ENCODE measurements at places on chromosomes 7 and 10.

DNA sequence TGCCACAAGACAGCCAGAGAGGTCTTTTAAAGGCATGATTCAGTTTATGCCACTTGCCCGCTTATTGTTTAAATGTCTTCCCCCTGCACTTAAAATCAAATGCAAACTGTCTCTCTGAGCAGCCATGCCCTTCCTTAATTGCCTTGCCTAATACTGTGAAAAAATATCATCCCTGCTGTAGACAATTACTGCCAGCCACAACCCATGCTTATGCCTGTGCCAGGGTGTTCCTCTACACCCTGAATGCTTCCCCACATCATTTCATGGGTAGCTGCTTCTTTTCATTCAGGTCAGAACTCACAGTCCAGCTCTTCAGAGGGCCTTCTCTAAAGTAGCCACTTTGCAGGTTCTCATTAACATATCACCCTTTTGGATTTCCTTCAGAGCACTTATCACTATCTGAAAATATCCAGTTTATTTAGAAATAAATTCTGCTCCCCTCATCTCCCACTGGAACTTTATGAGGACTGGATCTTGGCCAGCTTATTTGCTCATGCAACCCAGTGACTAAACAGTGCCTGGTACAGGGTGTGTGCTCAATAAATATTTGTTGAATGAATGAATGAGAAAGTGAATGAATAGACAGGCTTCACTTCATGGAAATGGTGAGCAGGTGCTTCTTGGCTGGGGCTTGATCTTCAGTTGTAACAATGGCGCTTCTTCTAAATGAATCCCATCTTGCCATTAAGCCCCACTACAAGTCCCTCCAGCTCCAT, 162.4 kb upstream of the MDFIC start:
- peak; percentile 40 for DNase-seq

DNA sequence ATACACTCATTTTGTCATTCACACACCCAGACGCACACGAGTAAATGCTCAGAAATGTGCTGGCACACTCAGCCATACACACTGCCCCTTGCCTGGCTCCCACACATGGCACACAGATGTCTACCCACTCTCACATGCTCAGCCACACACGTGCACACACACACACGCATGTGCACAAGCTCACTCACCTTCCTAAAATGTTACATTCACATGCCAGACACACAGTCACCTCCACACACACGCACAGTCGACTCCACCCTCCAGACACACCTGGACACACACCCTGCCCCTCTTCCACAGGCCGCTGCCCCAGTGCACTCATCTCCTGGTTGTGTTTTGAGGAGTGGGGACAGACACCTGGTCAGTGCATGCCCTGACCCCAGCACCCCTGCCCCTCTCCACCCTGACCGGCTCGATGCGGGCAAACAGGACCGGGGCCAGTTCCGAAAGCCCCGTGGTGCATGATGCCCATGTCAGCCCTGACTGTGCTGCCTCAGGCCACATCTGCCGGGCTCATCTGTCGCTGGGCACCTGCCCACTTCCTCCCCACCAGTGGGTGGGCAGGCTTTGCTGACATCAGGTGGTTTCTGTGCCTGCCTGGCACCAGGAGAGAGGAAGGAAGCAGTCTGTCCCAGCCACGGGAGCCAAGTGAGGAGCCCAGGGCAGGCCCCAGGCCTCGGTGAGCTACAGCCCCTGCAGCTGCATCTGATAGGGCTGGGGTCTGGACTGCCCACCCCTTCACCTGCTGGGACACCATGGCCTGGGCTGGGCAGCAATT, 84.9 kb upstream of the ZNF716 start:
- DNase-seq = no peak

- DNase-seq = no peak
These were observed 31.9 kb downstream of the PAPSS2 start for GRCh38 chr10:87691506-87692070.

DNA sequence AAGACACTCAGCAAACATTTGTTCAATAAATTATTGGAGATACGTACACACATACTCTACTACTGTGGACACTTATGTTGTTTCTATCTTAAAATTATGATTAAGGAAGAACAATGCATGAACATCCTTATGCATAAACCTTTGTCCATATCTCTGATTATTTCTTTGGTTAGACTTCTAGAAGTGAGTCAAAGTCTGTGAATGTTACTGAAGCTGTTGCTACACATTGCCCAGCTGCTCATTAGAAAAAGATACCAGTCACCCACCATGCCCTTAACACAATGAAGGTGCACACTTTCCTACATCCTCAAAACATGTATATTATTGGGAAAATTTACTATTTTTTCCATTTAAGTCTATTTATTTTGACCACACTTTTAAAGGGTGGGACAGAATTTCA, 1.4 kb upstream of the CLRN3 start:
- no peak for DNase-seq

- DNase-seq = no peak
These were observed 525.6 kb downstream of the PTPRN2 start for GRCh38 chr7:158061884-158062656.

- no peak for DNase-seq
These were observed 82.1 kb upstream of the PDGFA start for GRCh38 chr7:601595-602340.

DNA sequence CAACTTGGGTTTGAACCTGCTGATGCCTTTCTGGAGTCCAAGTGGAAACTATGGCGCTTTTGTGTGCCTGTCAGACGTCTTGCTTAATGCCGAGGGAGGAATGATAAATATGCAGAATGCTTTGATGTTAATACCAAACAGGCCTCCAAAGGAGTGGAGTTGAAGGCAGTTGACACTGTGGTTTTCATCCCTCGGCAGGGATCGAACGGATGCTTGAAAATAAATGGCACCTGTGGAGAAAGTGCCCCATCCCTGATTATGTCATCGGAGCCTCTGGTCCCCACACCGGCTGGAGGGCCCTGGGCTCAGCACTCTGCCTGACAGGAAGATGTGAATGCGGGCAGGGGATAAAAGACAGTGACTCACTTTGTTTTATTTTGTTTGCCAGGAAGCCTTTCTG, 148.7 kb upstream of the GPR26 start:
- DNase-seq = no peak

- no peak for DNase-seq
These were observed 17.5 kb upstream of the KIF20B start for GRCh38 chr10:89683883-89684282.

GRCh38 chr10:61304746-61305145, 148.4 kb downstream of the TMEM26 start:
- no peak for DNase-seq

DNA sequence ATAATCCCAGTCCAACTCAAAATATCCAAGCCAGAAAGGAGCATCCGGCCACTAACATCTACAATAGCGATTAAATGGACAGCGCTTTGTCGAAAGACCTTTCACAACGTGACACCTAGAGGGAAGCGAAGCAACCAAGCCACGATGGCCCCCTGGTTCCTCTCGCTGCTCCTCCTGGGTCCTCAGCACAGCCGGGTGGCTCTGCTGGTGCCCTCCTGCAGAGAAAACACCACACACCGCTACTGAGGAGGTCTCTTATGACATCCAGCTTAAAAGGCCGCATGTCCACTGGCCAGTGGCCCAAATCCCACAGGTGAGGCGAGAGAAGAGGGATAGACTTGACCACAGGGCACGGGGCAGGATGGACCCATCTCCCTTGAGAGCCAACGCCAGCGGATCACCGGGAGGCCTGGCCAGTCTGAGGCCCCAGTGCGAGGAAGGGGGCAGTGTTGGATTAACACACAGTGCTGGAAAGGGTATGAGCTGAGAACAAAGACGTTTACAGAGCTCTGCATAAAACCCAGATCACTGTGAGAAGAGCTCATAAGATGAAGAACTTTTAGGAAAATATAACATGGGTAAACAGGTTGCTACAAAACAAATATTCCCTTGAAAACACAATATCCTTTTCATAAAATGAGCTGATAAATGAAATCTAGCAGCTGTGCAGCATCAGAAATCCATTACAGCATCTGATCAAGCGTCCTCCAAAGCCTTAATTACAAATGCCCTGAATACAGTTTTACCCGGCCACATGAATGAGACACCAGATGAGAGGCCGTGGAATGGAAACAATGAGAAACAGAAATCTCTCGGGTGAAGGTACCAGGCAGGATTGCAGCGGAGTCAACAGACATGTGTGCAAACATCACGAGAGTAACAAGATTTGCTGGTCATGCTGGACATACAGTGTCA, 236.7 kb downstream of the DIP2C start:
- no peak for DNase-seq

GRCh38 chr7:1894313-1894900, 224.3 kb downstream of the ELFN1 start:
- no peak for DNase-seq

GRCh38 chr10:32943854-32944661, 14.0 kb downstream of the ITGB1 start:
- no peak for DNase-seq

- no peak for DNase-seq
These were observed 339.9 kb downstream of the CCSER2 start for GRCh38 chr10:84668186-84668763.

GRCh38 chr10:1188558-1189135, 132.5 kb downstream of the WDR37 start:
- DNase-seq = no peak

DNA sequence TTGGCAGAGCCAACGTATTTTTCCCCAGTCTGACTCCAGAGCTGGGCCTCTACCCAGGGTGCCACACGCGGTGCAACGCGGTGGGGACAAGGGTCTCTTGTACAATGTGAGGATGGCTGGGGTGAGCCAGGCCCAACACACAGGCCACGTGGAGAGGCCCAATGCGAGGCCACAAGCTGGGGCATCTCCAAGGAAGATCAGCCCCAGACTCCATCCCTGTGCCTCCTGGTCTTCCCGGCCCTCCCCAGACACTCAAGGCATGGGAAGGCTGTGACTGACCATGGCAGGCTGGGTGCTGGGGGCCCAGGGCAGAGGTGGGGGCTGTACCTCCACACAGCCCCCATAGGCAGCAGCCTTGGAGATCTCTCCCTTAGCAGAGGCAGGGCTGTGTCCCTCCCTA, 135.3 kb upstream of the FAM20C start:
- DNase-seq = no peak

DNA sequence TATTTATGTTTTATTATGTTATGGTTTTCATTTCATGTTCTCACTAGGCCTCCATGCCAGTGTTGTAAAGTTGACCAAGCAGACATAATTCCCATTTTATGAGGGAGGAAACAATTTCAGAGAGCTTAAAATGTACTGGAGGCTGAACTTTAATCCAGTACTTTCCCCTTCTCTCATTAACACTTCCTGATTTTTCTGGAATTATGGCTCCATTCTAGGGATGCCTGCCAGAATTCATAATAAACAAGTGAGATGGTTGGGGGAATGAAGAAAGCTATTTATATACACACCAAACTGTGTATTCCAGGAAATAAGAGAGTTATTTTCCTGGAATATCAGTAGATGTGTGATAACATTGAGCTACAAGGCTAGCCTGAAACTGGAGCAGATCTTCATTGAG, 6.9 kb downstream of the TMEM236 start:
- no peak for DNase-seq

GRCh38 chr10:125072794-125073193, 87.6 kb downstream of the CTBP2 start:
- DNase-seq = no peak

DNA sequence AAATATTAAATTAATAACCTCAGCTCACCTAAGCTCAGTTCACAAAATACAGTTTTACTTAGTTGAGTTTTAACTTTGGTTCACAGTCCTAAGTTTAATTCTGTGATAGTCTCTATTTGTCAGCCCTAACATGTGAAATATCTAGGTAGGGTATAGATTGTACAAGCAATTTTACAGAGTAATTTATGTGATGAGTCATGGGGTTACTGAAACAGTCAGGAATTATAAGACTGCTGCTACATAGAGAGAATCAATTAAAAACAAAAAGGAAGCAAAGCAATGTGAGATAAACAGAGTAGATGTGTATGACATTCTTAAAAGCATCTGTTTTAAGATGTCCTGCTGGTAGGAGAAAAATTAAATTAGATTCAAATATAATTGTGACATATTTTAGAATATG, 1018.2 kb upstream of the KCND2 start:
- no peak for DNase-seq

DNA sequence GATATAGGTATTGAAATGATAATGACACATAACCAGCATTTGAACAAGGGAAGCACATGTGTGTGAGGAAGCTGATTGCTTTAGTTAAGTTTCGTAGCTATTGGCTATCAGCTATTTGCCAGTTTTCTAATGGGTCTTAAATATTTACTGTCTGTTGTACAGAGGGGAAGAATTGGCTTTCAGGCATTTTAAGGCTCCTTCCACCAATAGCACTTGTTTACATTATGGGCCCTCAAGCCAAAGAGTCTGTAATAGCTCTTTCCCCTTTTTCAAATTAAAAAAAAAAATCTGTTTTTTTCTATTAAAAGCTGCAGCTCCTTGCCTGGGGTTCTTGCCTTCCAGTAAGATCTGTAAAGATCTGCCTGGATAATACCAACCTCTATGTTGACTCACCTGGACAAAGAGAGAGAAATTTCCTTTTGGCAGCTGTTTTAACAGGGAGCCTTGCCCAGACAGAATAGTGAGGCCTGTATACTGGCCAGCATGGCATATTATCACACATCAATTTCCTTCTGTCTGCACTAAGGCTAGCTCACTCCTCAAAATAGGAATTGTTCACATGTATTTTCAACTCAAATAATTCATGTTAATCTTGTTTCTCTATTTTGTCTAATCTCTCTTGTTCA, 104.7 kb upstream of the LRGUK start:
- DNase-seq = no peak

GRCh38 chr7:83524277-83525075, 124.5 kb downstream of the SEMA3E start:
- no peak for DNase-seq

DNA sequence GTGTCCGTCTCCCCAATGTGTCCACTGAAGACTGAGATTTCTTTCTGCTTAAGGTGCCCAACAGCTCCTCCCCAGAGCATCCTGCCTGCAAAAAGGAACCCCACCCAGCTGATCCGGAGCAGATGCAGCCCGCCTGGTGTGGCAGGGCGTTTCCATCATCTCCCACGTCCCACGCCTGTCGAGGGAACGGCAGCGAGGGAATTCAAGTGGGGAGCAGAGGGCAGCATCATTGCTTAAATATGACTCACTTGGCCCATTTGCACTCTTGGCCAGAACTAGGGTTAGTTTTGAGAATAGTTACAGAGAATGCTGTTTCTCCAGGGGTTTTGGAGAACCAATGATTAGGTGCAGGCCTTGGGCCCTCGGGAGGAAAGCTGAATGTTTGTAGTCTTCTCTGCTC, 20.8 kb downstream of the VWA2 start:
- DNase-seq = peak; percentile 43

- DNase-seq = no peak
These were observed 21.8 kb downstream of the MRPL32 start for GRCh38 chr7:42953994-42954393.

- DNase-seq = no peak
These were observed 3.8 kb upstream of the IL6 start for GRCh38 chr7:22723181-22723601.

GRCh38 chr10:24396396-24396795, 187.5 kb downstream of the KIAA1217 start:
- no peak for DNase-seq
